Parietal lobe (tissue), 2 donors: ENCODE measurements at places on chromosomes 7 and 10. TPM values are rescaled to one million over a fixed set of nuclear protein-coding genes. Genes with fewer than 3 reads are reported as not detected.

Gene SLC18A3
- total RNA-seq = not detected

Gene GNGT1
- total RNA-seq = not detected

Gene PTEN
- 293 TPM for total RNA-seq

Gene OR9A2
- 5.6 TPM for total RNA-seq

Gene TNPO3
- 88.9 TPM for total RNA-seq

Gene AMPH
- 36.9 TPM for total RNA-seq

Gene CCDC146
- total RNA-seq = 23.5 TPM

Gene LFNG
- total RNA-seq = 12.8 TPM

Gene RPA3
- 9.4 TPM for total RNA-seq

Gene CPED1
- total RNA-seq = 1.3 TPM

Gene PRKG1
- 27.2 TPM for total RNA-seq
